Colonic mucosa (tissue), 4 donors: ENCODE measurements at places on chromosomes 11 and 22.
A peak's percentile ranks its signal among the peaks of the same experiment; 100 is the strongest.

- no peak for DNase-seq
These were observed 507.6 kb upstream of the LARGE1 start for GRCh38 chr22:34427841-34428240.

GRCh38 chr11:75981546-75981945 lies 166.5 kb downstream of the UVRAG start:
- no peak for DNase-seq

- DNase-seq = peak; percentile 38
These were observed 40.4 kb downstream of the FLI1 start for GRCh38 chr11:128734103-128734831.

DNA sequence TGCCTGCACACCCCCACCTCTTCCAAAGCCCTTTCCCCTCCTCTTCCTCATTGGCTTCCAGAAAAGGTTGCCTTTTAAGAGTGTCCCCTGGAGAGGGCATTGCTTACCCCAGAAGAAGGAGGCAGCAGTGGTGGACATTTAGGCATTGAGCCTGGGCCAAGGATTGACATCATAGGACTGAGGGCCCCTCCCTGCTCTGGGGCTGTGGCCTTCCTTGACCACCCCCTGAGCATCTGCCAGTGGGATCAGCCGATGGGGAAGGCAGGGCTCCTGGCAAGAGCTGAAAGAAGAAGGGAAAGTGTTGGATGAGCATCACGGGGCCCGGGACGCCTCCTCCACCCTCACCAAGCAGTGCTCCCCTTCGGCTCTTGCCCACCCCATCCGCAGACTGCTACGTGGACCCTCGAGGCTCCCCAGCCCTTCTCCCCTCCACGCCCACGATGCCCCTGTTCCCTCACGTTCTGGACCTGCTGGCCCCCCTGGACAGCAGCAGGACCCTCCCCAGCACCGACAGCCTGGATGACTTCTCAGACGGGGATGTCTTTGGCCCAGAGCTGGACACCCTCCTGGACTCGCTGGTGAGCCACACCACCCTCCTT lies 37.4 kb downstream of the ZC3H7B start:
- DNase-seq = no peak

- DNase-seq = peak; percentile 66
These were observed 60.4 kb downstream of the ST3GAL4 start for GRCh38 chr11:126415669-126416420.

GRCh38 chr22:23237201-23237798 lies 57.0 kb downstream of the BCR start:
- no peak for DNase-seq

DNA sequence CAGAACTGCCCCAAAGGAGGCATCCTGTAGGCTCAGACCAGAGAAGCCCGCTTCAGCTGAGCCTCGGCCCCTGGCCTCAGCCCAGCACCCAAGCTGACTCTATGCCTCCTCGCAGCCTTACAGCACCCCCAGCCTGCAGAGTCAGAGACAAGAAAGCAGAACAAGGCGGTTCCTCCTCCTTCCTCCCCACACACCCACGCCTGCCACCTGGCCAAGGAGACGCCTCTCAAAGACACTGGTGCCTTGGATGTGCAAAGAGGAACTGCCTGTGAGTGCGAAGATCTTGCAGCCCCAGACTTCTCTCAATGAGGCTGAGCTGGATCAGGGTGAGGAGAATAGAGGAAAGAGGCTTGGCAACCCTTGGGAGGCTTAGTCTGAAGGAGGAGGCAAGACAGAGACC lies 60.2 kb downstream of the PDE2A start:
- DNase-seq = peak; percentile 27

GRCh38 chr11:95443386-95443785 lies 212.4 kb upstream of the SESN3 start:
- DNase-seq = no peak

- DNase-seq = no peak
These were observed 5.0 kb upstream of the KCNJ11 start for GRCh38 chr11:17393472-17393871.

DNA sequence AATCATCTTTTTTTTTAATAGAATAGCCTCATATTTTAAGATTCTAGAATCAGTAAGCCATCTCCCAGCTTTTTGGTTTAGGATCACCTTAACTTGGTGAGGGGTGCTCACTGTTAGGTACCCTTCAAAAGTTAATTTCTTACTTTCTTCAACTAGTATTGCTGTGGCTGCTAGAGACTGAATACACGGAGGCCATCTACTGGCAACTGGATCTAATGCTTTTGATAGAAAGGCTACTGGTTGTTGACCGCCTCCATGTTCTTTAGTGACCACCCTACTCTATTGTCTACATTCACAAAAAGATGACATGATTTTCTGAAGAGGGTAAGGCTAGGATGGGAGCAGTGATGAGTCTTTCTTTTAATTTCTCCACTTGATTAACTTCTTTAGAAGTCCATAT lies 16.7 kb upstream of the ALDH3B2 start:
- DNase-seq = no peak
